DMS53 (cell line): ENCODE measurements at places on chromosomes 13 and 19.
A peak's percentile ranks its signal among the peaks of the same experiment; 100 is the strongest.

- DNase-seq: no peak
Observed at GRCh38 chr13:39336937-39337336, 266.1 kb downstream of the LHFPL6 start.

- no peak for DNase-seq
Observed at GRCh38 chr19:50710612-50711011, 9.0 kb downstream of the SHANK1 start.

- no peak for DNase-seq
Observed at GRCh38 chr13:83327091-83327490, 555.2 kb downstream of the SLITRK1 start.

DNA sequence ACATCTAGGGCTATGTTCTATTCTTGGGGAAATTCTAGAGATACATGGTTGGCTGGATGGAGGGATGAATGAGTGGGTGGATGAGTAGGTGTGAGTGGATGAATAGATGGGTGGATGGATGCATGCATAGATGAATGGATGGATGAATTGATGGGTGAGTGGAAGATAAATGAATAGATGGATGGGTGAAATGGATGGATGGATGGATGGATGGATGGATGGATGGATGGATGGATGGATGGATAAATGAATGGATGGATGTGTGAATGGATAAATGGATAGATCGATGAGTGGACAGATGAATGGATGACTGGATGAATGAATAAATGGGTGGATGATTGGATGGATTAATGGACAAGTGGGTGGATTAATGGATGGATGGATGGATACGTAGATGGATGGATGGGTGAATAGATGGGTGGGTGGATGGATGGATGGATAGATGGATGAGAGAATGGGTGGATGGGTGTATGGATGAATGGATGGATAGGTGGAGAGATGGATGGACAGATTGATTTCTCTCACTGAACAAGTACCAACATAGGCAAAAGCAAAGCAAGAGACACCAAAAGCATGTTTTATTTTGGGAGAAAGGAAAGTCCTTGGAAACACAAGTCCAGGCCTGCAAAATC is 143.2 kb downstream of the TSHZ3 start:
- DNase-seq: no peak

- DNase-seq: no peak
Observed at GRCh38 chr13:83546476-83546875, 335.8 kb downstream of the SLITRK1 start.

- peak; percentile 91 for DNase-seq
Observed at GRCh38 chr19:1266129-1266915, 2.8 kb upstream of the CIRBP start.

DNA sequence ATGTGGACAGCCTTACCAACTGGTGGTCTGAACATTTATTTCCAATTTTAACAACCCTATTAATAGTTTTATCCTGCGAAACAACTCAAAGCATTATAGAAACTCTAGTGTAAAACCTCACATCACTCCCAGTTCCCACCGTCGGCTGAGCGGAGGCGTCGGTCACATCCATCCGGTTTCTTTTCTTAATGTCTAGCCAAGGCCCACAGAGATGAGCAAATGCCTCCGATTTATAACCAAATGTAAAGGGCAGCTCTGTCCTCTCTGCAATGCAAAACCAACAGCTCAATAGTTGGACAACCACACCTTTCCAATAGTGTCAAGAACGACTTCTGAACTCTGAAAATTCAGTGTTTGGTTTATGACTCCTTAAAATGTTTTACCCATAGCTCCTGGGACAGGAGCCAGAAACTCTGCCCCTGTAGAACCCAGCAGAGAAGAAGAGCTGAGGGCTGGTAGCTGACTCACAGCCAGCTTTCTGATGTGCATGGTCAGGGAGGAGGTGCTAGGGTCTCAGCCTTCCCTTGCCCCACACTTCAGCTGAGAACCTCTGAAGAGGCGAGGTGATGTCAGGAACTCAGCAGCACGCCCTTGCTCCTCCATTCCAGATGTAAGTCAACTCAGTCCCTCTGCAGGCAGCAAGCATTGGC is 90.2 kb upstream of the UQCRFS1 start:
- DNase-seq: no peak

DNA sequence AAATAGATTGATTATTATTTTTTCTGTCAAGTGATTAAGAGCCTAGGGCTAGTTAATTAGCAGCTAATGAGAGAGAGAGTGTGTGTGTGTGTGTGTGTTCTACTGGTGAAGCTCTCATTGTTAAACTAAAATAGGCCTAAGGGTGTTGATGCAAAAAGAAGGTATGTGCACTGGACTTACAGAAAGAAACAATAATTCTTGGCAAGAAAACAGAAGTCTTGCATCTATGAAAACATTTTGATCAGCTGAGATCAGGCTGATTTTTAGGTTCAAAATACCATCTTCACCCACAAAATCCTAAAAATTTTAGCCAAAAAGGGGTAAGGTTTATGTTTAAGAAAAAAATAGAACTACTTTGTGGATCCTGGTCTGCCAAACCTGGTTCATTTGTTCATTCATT is 106.5 kb downstream of the POSTN start:
- no peak for DNase-seq

GRCh38 chr13:108572782-108573211 is 56.6 kb upstream of the MYO16 start:
- no peak for DNase-seq

DNA sequence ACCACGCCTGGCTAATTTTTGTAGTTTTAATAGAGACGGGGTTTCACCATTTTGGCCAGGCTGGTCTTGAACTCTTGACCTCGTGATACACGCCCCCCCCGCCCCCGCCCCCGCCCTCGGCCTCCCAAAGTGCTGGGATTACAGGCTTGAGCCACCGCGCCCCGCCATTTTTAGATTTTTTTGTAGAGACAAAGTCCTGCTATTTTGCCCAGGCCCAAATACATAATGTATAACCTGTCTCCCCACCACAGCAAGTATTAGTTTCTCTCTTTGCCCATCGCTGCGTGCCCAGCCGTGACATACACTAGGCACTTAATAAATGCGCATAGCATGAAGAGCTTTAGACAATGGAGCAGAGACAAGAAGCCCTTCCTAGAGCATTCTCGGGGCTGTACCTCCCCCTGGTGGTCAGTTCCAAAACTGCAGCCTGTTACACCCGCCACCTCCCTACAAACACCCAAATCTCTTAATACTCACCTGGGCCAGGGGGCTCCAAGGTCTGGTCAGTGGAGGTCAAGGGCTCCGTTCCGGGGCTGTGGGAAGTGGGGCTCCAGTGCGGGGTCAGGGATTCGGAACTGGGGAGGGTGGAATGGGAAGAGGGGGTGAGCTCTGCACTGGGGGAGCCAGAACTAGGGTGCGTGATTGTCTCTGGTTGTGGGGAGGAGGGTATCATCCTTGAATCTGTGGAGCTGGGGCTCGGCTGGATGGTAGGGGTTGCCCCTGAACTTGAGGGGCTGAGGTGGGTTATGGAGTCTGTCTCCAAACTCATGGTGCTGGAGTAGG is 22.5 kb downstream of the IQCN start:
- DNase-seq: peak; percentile 75

DNA sequence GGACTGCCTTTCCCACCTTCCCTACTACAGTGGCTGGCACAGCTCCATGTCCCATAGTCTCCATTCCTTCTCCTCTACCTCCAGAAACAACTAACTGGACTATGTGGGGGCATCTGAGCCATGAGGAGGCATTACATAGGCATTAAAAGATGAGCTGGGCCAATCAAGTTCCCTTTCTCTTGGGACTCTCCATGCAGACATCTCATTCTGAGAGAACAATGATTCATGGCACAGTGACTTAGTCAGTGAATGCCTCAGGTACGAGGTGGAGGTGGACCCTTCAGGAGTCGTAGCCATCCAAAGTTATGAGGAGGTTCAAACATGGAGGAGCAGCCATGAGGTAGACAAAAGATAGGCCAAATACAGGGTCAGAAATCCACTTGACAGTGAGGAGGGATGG is 70.0 kb downstream of the GPC6 start:
- DNase-seq: no peak

- peak; percentile 70 for DNase-seq
Observed at GRCh38 chr19:23440791-23441190, 45.5 kb upstream of the ZNF91 start.

DNA sequence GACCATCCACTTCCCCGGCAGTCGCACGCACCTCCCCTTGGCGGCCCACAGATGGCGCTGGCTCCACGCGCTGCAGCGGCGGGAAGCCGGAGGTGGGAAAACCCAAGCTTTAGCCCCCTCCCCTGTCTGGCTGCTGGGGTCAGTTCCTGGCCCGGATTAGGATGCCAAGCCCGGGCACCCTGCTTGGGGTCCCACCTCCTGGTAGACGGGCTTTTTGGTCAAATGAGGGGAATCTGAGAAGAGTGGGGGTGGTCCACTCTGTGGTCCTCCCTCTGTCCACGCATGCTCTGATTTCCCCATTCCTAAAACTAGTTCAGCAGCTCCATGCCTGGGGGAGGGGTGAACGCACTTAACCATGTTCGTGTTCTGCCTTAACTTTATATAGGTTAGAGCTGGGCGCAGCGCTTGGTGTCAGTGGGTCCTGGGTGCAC is 8.1 kb upstream of the ADGRE2 start:
- no peak for DNase-seq

DNA sequence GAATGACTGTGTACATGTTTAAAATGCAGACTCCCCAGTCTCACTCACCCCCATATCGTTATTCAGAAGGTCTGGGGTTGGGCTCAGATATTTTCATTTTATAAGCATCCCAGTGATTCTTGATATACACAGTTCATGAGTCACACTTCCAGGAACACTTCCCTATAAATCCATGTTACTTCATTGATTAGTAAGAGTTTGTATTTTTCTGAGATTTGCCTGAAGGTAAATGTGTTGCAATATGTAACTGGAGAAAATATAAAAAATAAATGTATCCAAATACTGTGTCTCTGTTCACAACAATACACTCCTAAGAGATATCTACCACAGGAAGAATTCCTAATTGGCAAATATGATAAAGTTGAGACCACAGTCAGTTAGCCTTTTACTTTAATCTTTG is 6.6 kb upstream of the PDX1 start:
- no peak for DNase-seq

DNA sequence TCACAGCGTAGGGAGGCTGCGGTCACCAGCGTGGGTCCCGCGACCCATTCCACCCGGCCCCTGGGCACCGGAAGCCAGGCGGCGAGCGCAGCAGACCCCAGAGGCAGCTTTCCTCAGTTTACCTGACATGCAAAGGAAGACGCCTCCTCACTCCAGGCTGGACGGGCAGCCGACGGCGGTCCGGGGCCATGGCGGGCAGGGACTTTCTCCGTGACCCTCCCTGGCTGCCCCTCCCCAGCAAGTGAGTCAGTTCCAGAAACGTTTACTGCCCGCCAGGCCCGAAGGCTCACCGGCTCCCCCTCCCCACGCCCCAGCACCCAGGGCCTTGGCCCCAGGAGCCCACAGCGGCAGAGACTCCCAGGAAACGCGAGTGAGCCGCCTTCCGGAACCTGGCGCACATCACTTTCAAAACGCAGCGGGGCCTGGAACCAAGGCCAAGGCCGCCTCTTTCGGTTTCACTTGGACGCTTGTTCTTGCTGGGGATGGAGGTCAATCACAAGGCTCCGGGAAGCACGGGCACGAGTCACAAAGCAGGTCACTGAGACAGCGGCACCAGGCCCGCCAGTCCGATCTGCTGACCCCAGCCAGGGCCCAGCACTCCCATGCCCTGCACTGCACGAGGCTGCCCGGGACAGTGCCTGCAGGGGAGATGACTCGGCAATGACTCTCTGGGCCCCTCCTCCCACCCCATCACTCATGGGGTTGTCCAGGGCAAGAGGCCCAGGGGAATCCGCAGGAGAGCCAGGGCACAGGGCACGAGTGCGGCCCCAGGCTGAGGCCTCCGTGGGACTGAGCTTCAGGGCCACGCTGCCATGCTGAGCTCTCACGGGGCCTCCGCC is 5.3 kb downstream of the SBNO2 start:
- no peak for DNase-seq
